CD4-positive, alpha-beta T cell treated with Interferon gamma for 1 hour (primary cell): ENCODE measurements at places on chromosomes 7 and 10.

DNA sequence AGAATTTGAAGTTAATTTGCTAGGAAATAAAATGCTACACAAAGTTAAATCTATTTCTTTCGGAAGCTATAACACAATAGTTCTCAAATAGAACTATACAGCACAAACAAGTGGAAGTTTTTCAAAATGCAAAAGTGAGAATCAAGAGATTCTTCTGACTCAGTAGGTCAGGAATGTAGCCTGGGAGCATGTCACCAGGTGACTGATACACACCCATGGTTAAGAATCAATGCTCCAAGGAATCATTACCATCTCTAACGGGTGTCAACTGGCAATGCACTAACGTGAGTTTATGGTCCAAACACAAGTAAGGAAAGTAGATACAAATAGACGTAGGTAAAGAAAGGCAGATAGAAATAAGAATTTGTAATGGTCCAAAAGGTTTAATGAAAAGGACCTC lies 170.5 kb downstream of the SRPK2 start:
- DNase-seq = no peak

DNA sequence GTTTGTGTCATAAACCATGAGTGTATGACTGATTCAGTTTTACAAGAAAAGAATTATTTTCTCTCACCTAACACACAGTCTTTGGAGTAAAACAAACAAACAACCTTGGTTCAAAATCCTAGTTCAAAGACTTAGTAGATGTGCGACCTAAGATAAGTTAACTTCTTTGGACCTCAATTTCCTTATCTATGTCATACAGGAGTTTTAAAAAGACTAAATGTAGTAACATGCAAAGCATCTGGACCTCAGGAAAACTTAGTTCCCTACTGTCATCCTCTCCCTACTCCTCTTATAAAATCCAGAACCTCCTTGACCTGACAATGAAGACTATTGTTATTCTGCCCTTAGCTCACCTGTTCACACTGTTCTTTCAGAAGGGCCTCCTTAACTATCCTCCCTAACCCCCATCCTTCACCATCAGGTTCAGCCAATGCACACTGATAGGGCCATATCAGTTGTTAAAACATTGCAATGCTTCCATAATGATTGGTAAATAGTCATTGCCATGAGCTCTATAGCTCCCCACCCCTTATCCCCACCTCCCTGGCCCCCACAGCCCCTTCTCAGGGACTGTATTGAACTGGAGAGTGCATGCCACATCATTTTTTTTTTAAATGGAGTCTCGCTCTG lies 28.8 kb upstream of the CCNJ start:
- DNase-seq = no peak

GRCh38 chr10:78472551-78472890 lies 438.9 kb downstream of the RPS24 start:
- no peak for DNase-seq

GRCh38 chr7:103795787-103796186 lies 193.7 kb downstream of the RELN start:
- no peak for DNase-seq

GRCh38 chr7:138954545-138955475 lies 26.4 kb downstream of the KIAA1549 start:
- no peak for DNase-seq

- no peak for DNase-seq
These were observed 241.7 kb downstream of the GATA3 start for GRCh38 chr10:8296090-8296733.

- no peak for DNase-seq
These were observed 48.8 kb downstream of the ADCYAP1R1 start for GRCh38 chr7:31100871-31101270.

- no peak for DNase-seq
These were observed 38.8 kb downstream of the FIGNL1 start for GRCh38 chr7:50411332-50411731.

DNA sequence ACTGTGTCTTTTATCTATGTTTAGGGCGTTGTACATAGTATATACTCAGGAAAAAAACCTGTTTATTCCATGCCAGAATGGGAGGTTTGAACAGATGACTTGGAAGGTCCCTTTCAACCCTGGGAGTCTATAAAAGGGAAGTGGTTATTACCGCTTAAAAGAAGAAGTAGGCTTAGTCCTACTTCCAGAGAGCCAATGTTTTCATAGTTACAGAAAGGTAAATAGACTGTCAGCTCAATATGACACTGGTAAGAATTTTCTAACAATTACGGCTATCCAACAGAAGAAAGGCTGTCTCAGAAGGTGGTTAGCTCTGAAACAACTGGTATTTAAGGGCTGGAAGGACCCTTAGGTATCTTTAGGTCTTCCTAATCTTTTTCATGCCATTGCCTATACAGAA lies 1.1 kb upstream of the TFAM start:
- DNase-seq = no peak

DNA sequence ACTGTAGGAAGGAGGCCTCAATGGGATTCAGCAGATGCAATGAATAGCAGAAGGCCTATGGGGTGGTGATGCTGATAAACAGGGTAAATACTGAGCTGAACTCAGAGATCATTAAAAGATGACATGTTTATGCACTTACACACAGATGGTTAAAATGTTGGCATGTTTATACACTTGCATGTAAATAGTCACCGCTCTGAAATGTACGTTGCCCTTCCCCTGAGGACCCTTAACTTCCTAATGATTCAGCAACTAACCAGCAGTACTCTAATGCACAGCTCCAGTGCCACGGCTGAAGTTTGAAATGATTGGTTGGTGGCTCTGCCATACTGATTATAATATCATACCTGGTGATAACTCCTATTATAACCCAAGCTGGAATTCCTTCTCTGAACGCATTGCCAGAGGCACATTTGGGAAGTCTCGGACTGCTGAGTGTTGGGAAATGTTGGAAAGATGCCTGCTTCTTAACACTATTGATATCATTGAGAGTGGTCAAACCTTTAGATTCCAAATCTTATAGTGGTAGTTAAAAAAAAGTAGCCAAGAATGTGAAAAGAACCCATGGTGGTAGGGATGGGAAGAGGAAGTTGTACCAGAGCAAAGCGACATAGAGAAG lies 3.7 kb upstream of the CAV1 start:
- DNase-seq = no peak

DNA sequence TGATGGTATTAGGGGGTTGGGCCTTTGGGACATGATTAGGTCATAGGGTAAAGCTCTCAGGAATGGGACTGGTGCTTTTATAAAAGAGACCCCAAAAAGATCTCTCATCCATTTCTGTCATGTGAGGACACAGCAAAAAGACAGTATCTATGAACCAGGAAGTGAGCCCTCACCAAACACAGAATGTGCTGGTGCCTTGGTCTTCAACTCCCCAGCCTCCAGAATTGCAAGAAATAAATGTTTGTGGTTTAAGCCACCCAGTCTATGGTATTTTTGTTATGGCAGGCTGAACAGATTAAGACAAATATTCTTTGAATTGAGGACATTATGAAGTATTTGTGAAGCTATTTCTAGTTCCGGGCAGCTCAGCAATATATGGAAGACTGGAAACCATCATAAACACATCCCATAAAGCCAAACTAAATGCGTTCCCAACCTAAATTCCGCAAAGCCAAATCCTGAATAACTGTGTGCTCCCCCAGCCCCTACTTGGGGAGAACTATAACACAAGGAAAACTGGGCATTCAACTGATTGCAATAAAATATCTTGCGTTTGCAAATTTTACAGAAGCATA lies 153.7 kb downstream of the GALNT17 start:
- DNase-seq = no peak

- DNase-seq = no peak
These were observed 3.1 kb upstream of the AIFM2 start for GRCh38 chr10:70135684-70136083.

GRCh38 chr7:135510592-135511183 lies 786 bp upstream of the CNOT4 start:
- DNase-seq = no peak

DNA sequence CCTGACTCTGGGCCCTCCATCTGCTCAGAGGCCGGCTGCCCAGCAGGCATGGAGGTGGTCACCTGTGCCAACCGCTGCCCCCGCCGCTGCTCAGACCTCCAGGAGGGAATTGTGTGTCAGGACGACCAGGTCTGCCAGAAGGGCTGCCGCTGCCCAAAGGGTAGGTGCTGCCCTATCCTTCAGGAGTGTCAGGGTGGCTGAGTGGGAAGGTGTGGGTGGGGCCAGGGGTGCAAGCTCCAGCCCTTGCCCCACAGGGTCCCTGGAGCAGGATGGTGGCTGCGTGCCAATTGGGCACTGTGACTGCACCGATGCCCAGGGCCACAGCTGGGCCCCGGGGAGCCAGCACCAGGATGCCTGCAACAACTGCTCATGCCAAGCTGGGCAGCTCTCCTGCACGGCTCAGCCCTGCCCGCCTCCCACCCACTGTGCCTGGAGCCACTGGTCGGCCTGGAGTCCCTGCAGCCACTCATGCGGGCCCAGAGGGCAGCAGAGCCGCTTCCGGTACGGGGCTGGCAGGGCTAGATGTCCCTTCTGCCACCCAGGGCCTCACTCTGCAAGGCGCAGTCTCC lies 17.5 kb upstream of the ZNF862 start:
- DNase-seq = no peak

GRCh38 chr10:51733057-51733456 lies 33.7 kb upstream of the CSTF2T start:
- no peak for DNase-seq

DNA sequence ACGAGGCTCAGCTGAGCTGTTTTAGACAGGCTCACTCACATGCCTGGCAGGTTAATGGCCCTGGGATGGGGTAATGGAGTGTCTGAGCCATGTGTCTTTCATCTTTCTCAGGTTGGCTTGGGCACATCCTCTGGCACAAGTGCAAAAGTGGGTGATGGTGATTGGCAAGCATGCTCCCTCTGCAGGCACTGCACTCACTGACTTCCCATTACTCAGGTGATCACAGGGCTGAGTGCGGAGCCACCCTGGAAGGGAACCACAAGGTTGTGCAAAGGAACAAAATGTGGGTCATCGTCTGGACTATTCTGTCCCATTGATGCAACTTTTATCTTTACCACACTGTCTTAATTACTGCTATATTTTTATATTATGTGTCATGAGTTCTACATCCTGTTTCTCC lies 244.1 kb upstream of the AKR1E2 start:
- DNase-seq = no peak

DNA sequence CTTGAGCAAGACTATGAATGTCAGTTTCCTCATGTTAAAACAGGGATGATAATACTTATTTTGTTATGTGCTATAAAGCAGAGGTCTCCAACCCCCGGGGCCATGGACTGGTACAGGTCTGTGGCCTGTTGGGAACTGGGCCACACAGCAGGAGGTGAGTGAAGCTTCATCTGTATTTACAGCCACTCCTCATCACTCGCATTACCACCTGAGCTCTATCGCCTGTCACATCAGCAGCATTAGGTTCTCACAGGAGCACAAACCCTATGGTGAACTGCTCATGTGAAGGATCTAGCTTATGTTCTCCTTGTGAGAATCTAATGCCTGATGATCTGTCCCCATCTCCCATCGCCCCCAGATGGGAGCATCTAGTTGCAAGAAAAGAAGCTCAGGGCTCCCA lies 365.3 kb upstream of the SMIM30 start:
- DNase-seq = no peak

DNA sequence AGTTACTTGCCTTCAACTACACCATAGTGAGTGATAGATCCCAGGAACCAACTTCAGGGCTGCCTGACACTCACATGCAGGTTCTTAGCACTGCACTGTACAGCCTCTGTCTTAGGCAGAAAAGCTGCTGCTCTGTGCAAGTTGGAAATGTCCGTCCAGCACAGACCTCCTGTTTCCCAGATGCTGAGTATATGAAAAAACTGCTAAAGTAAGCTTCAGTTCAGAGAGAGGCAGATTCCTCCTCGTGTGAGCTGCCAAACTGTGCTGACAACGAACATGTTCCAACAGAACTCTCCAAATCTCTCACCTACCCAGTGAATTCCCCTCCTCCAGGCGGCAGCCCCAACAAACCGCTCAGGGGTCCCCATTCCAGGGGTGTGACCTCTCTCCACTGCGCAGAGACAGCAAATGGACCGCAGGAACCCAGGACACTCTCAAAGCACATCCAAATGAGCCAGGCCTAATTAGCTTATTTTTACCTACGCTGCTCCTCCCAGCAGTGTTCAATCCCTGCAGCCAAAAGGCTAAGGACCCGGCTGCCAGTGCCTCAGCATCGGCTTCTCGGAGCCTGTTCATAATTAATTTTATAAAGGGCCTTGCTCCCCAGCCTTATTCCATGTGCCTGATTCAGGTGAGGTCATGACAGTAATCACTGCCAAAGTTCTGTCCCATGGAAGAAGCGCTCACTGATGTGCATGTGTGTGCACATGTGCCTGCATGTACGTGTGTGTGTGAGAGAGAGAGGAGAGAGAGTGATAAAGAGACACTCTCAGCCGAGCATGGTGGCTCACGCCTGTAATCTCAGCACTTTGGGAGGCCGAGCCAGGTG lies 159.5 kb upstream of the AUTS2 start:
- no peak for DNase-seq

- DNase-seq = no peak
These were observed 36.9 kb downstream of the FRMPD2 start for GRCh38 chr10:48237259-48238250.

- no peak for DNase-seq
These were observed 69.9 kb upstream of the ADARB2 start for GRCh38 chr10:1807196-1807595.

GRCh38 chr7:96723622-96724021 lies 14.0 kb upstream of the SEM1 start:
- no peak for DNase-seq

DNA sequence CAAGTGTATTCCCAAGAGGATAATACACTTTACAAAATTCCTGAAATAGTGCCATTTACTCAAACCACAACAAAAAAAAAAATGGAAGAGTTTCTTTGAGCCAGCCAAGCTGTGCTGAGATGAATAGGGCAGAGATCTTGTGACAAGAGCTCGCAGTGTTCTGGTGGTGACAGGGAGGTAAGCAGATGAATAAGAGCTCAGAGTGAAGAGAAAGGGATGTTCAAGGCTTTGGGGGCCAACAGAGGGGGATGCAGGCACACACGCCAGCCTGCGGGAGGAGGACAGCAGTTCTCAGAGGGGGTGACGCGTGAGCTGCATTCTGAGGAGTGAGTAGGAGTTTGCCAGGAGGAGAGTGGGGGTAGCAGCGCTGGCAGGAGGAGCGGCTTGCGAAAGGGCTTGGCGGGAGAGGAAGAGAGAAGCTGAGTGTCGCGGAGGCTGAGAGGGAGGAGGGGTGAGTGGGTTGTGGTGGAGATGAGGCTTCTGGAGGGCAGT lies 194.4 kb upstream of the IMMP2L start:
- no peak for DNase-seq

- DNase-seq = no peak
These were observed 348.1 kb downstream of the TFEC start for GRCh38 chr7:115682507-115682906.

- no peak for DNase-seq
These were observed 8.1 kb upstream of the FAM107B start for GRCh38 chr10:14782691-14783363.

- DNase-seq = no peak
These were observed 12.9 kb downstream of the MDH2 start for GRCh38 chr7:76060842-76061241.

GRCh38 chr7:90005836-90006235 lies 148.4 kb upstream of the STEAP1 start:
- no peak for DNase-seq

GRCh38 chr7:144735505-144736276 lies 100.2 kb downstream of the TPK1 start:
- DNase-seq = no peak

GRCh38 chr7:126608339-126608776 lies 644.4 kb downstream of the GRM8 start:
- no peak for DNase-seq
